ENCODE measurements at places on chromosomes 13 and 19.
A peak's percentile ranks its signal among the peaks of the same experiment; 100 is the strongest.

- DNase-seq: no peak
- H3K27me3 ChIP-seq: no peaks in the 10 kb centered on the region
- no peaks in the 10 kb centered on the region for H3K36me3 ChIP-seq
- no peaks in the 10 kb centered on the region for H3K4me1 ChIP-seq
- H3K27ac ChIP-seq: no peak overlapping the region
Measured at GRCh38 chr13:40506592-40507446, 159.6 kb downstream of the FOXO1 start.

DNA sequence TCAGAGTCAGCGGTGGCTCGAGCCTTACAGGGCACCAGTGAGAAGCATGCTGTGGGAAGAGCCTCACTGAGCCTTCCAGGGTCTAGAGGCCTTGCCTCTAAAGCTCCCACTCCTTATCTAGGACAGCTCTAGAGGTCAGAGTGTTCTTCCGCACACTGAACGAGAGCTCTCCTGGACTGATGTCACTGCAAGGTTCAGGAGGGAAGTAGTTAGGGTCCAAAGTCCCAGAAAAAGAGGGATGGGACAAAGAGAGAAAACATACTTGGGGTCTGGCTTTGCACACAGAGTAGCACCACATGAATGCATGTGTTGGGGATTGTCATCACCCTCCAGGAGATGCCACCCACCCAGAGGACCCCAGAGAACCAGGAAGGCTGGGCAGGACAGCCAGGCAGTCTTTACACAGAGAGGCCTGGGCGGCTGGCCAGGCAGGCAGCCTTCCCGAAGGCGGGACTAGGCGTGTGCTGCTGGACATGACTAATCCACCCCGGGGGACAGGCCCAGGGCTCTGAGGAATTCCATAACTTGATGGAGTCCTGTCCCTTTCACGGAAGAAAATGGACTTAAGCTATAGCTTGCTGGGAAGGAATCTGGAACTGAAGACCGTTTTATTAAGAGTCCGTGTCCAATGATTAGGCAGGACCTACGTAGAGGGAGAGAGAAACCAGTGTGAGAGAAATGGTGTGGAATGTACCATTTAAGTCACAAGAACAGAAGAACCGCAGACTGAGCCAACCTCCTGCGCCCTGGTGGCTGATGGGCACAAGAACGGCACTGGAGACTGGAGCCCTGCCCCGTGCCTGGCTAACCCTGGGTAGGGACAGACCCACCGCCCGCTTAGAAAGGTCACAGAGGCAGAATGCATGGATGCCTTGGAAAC lies 16.6 kb upstream of the EPHX3 start:
- no peak overlapping the region for H3K27ac ChIP-seq
- H3K4me3 ChIP-seq: no peak overlapping the region
- peaks cover 8% of the 10 kb centered on the region for H3K36me3 ChIP-seq
- no peaks in the 10 kb centered on the region for H3K27me3 ChIP-seq

- no peaks in the 10 kb centered on the region for H3K36me3 ChIP-seq
- peaks cover 59% of the 10 kb centered on the region for H3K27me3 ChIP-seq
- no peak overlapping the region for H3K27ac ChIP-seq
- DNase-seq: peak; percentile 77
- H3K4me3 ChIP-seq: peak overlapping the region; percentile 82
Measured at GRCh38 chr13:76884186-76884906, 1.9 kb downstream of the KCTD12 start.

GRCh38 chr13:109024611-109025010 lies 395.2 kb downstream of the MYO16 start:
- H3K27ac ChIP-seq: no peak overlapping the region
- no peaks in the 10 kb centered on the region for H3K36me3 ChIP-seq
- H3K27me3 ChIP-seq: no peaks in the 10 kb centered on the region
- no peak for DNase-seq
- H3K4me1 ChIP-seq: no peaks in the 10 kb centered on the region
- H3K4me3 ChIP-seq: no peak overlapping the region

DNA sequence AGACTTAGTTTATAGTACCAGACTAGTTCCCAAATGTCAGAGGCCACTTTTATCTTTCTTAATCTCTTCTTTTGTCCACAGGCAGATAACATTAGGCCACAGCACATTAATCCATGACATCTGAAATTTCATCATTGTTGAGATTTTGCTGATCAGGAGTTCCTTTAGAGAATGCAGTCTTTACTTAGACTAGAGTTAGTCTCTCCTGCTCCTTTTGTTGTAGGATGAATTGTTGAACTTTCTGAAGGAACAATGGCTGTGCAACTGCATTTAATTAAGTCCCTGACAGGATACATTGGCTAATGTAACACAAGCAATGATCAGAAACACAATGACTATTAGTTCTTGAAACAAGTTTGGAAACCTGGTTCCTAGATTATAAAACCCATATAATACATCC lies 266.3 kb downstream of the PCDH20 start:
- H3K27ac ChIP-seq: no peak overlapping the region
- no peaks in the 10 kb centered on the region for H3K36me3 ChIP-seq
- H3K4me1 ChIP-seq: no peaks in the 10 kb centered on the region
- no peak overlapping the region for H3K4me3 ChIP-seq
- no peaks in the 10 kb centered on the region for H3K27me3 ChIP-seq
- no peak for DNase-seq

DNA sequence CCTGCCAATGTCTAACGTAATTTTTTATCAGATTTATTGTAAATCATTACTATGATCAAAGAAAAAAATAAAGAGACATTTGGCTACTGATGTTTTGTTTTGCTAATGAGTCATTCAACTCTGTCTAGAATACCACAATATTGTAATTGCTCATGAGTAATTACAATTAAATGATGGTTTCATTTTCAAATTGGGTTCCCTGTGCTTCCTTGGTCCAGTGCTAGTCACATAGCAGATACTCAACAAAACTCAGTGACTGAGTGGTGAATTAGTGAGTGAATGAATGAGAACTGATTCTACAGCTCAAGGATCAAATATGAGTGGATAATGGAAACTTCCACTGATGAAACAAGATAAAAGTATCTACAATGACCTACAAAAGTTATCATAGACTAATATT lies 304.7 kb downstream of the POU4F1 start:
- no peak overlapping the region for H3K27ac ChIP-seq
- H3K4me3 ChIP-seq: no peak overlapping the region

DNA sequence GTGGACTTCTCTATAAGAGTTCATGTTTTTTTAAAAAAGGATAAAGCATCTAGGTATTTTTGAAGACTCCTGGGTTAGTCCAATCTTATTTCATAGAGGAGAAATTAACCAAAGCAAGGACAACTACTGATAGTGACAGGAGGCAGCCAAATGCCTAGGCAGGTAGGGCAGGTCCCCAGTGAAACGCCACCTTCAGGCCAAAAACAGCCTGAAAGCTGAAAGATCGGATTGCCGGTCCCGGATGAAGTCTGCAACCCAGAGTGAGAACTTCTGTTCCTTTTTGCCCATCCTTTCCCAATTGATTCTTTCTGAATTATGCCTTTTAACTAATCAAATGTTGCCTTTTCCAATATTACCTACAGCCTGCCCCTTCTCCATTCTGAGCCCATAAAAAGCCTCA lies 6.1 kb upstream of the GGACT start:
- H3K4me3 ChIP-seq: no peak overlapping the region
- no peaks in the 10 kb centered on the region for H3K27me3 ChIP-seq
- H3K36me3 ChIP-seq: no peaks in the 10 kb centered on the region

- H3K4me3 ChIP-seq: peak overlapping the region; percentile 64
- no peak overlapping the region for H3K27ac ChIP-seq
- H3K27me3 ChIP-seq: no peaks in the 10 kb centered on the region
- H3K4me1 ChIP-seq: peaks cover 26% of the 10 kb centered on the region
Measured at GRCh38 chr19:1852581-1853128, 4.4 kb upstream of the REXO1 start.

- H3K27me3 ChIP-seq: no peaks in the 10 kb centered on the region
- no peak overlapping the region for H3K4me3 ChIP-seq
- H3K27ac ChIP-seq: no peak overlapping the region
Measured at GRCh38 chr19:45355402-45355801, 14.9 kb downstream of the KLC3 start.

GRCh38 chr19:48543121-48543710 lies 8.8 kb upstream of the SULT2B1 start:
- DNase-seq: peak; percentile 46
- H3K4me1 ChIP-seq: peaks cover 13% of the 10 kb centered on the region
- H3K27ac ChIP-seq: no peak overlapping the region
- H3K4me3 ChIP-seq: no peak overlapping the region
- no peaks in the 10 kb centered on the region for H3K27me3 ChIP-seq
- H3K36me3 ChIP-seq: no peaks in the 10 kb centered on the region

GRCh38 chr13:46492946-46493345 lies 60.0 kb upstream of the LRCH1 start:
- H3K27me3 ChIP-seq: no peaks in the 10 kb centered on the region
- peak; percentile 77 for DNase-seq
- no peak overlapping the region for H3K27ac ChIP-seq
- H3K36me3 ChIP-seq: no peaks in the 10 kb centered on the region
- no peak overlapping the region for H3K4me3 ChIP-seq

DNA sequence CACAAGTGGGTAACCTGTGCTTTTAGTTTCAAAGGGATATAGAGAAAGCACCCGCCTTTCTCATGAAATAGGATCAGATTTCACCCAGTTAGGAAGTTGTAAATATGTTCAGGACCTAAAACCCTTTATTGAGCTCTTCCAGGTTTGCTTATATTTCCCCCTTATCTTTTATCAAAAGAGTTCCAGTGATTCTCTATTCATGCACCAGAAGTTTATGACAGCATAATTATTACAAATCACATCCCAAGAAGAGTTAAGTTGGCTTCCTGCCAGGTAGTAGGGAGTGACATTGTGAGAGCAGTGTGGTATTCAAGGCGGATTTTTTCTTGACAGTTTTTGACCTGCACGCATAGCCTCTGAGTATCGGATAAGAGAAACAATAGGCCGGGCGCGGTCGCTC lies 190.3 kb downstream of the STK24 start:
- H3K36me3 ChIP-seq: no peaks in the 10 kb centered on the region
- no peaks in the 10 kb centered on the region for H3K27me3 ChIP-seq
- H3K4me3 ChIP-seq: no peak overlapping the region
- no peak for DNase-seq

GRCh38 chr19:4493104-4493928 lies 21.2 kb downstream of the HDGFL2 start:
- DNase-seq: no peak
- no peak overlapping the region for H3K27ac ChIP-seq
- H3K36me3 ChIP-seq: peaks cover 21% of the 10 kb centered on the region
- no peak overlapping the region for H3K4me3 ChIP-seq
- no peaks in the 10 kb centered on the region for H3K4me1 ChIP-seq

DNA sequence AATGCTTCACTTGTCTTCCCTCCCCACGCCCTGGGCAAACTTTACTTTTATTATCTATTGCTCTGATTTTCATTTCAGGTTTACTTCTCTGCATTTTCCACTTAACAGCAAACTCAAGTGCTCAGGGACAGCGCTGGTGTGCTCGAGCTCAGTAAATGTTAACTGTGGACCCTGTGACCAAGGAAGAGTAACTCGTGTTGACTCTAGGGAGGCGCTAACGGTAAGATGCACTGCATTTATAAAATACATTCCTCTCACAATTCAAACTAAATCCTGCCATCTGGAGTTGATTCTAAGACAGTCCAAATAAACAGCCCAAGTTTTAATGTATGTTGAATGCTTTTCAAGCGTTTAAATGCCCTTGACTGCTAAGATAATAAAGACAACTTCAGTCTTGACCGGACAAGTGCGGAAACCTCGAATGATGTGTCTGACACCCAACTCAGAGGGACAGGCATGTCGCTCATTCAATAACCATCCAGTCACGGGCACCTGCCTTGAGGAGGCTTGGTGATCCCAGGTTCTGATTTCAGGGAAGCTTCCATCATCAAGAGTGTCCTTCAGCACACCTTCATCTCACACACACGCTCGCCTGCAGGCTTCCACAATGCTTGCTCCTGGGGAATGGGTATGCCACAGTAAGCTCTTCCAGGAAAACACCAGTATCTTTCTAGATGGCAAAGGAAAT lies 93.2 kb downstream of the STK24 start:
- peak overlapping the region; percentile 82 for H3K27ac ChIP-seq
- H3K36me3 ChIP-seq: peaks cover 3% of the 10 kb centered on the region
- peak overlapping the region; percentile 25 for H3K4me3 ChIP-seq
- H3K27me3 ChIP-seq: no peaks in the 10 kb centered on the region

DNA sequence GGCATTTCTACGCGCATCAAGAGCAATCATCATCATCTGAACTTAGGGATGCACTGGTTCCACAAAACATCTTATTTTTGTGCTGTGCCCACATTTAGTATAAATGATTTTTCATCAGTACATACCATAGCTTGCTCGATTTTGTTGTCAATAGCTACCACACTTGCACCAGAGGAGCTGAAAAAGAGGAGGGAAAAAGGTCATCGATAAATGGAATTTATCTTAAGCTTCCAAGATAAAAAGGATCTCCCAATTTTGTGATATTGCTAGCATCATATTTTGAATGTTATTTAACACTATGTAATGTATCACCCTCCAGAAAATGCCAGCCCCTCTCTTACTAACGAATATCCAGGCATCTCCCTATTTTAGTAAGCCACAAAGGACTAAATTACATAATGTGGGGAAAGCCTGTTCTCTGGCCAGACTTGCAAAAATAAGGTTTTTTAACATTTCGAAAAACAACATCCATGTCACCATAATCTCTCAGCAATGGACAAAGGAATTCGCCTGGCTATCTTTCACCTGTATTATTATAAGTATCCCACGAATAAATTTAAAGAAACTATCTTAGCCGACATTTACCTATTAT lies 62.4 kb downstream of the SERP2 start:
- H3K36me3 ChIP-seq: peaks cover 18% of the 10 kb centered on the region
- no peak for DNase-seq
- peaks cover 15% of the 10 kb centered on the region for H3K4me1 ChIP-seq
- no peaks in the 10 kb centered on the region for H3K27me3 ChIP-seq
- peak overlapping the region; percentile 97 for H3K27ac ChIP-seq
- H3K4me3 ChIP-seq: peak overlapping the region; percentile 90

DNA sequence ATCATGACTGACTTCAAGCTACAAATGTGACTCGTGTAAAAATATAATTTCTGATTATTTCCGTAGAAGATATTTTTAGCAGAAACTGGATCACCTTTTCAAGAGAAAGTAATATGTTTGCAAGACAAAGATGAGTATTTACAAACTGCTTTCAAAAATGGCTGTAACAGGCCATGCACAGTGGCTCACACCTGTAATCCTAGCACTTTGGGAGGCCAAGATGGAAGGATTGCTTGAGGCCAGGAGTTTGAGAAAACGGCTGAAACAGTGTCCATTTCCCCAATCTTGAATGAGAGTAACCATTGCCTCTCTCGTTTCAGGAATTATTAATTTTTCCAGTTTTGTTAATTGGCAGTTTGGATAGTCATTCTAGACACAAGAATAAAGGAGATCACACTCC lies 3.5 kb upstream of the ZNF175 start:
- peaks cover 8% of the 10 kb centered on the region for H3K27me3 ChIP-seq
- no peaks in the 10 kb centered on the region for H3K4me1 ChIP-seq
- H3K4me3 ChIP-seq: no peak overlapping the region
- H3K36me3 ChIP-seq: no peaks in the 10 kb centered on the region
- DNase-seq: no peak
- no peak overlapping the region for H3K27ac ChIP-seq
